ENCODE measurements at places on chromosomes 4 and X.

- DNase-seq = no peak
These were observed 73.0 kb upstream of the ACSL1 start for GRCh38 chr4:184898793-184899192.

DNA sequence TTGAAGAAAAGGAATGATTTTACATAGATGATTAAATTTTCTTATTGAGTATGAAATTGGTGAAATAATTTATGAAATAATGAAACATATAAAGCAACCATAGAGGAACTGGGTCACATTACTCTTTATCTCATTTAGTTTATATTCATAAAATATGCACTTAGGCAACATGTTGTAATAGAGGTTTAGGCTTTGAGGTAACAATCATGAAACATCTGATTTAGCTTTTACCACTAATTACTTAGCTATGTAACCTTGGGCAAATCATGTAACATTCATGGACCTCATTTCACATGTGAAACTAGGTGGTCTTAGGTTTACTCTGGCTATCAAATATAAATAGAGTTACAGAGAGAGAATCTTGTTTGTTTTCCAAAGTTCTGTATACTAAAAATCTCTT lies 54.5 kb upstream of the SMARCA5 start:
- DNase-seq = peak; percentile 9

DNA sequence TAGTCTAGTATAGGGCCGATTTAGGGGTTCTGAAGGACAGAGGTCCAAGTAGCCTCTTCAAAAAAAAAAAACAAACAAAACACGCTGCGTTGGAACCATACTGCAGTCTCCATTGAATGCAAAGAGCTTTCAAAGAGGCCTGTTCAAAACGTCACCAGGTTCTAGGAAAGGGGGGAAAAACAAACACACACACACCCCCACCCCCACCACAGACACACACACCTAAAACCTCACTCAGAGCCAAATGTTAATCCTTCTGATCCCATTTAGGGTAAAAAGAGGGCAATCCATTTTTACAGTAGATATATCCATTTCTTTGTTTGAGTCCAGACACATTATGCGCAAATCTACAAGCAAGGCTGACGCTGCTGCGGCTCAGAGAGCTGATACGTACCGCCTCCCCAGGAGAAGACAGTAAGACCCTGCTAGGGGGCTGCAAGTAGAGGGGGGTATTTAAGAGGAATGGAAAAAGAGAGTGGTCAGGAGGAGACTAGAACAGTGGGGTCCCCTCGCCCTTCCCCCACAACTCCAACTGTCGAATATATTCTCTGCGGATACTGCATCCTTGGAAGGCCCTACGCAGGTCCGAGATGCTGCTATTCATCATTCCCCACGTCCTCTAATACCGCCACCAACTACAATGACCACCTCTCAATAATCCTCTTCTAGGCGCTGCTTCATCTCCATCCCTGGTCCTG lies 1.3 kb downstream of the NKRF start:
- no peak for DNase-seq

- DNase-seq = peak; percentile 50
These were observed 32.1 kb upstream of the MSN start for GRCh38 chrX:65635378-65635777.

DNA sequence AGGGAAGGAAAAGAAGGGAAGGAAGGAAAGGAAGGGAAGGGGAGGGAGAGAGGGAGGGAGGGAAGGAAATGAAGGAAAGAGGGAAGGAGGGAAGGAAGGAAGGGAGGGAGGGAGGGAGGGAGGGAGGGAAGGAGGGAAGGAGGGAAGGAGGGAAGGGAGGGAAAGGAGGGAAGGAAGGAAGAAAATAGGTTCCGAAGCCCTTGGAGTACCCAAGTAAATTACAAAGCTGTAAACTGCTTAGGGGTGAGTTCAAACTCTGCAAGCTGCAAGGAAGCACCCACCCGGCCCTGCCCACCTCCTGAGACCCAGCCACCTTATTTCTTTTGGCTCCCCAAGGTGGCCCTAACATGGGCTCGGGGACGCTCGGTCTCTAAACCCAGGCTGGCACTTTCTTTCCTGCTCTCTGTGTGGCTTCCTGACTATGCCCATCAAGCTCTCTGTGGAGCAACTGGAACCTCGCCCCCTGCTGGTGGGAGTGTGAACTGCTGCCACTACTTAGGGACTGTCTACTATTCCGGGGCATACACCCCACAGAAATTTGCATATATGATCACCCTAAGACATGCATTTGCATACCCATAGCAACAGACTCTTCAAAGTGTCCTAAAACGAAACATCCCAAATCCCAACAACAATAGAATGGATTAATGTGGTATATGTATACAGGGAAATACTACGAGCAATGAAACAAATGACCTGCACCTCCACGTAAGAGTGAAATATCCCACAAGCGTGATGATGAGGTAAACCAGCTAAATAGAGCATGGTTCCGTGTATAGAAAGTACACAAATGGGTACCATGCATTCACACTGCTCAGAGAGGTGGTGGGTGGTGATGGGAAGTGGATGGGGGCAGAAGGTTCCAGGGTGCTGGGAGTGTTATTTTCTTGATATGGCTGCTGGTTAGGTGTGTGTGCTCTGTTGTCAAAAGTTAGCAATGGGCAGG lies 151.7 kb upstream of the TBL1X start:
- DNase-seq = no peak

GRCh38 chrX:122584981-122585380 lies 599.1 kb upstream of the GRIA3 start:
- DNase-seq = no peak

GRCh38 chr4:180518906-180519305 lies 1724.3 kb upstream of the TENM3 start:
- DNase-seq = no peak

DNA sequence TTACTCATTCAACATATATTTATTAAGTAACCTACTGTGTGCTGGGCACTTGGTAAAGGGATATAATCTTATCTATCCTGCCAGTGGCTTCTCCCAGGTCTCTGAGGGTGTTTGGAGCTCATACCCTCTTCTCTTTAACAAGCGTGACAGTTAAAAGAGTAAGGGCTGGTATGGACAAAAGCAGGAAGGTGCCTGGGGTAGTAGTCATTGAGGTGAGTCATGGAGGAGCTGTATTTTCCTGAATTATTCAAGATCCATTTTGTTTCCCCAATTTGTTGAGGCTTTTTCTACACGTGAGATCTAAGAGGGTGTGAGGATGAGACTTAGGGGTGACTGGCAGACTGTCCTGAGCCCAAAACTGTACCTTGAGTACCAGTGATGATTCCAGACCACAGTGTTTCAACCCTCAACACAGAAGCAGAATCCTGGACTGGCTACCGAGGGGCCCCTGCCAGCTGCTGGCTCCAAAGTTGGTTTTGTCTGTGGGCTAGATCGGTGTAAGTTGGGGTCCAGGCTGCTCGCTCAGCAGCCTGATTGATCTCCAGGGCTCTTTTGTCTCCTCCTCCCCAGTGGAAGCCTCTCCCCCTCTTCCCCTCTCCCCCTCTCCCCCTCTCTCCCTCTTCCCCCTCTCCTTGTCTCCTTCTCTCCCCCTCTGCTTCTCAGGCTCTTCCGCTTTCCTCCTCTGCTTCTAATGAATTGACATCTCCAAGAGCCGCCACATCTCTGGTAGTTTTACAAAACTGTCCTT lies at the start of gene DRP2:
TSS of gene DRP2 (plus strand) at position 671 of the 748 bp plus-strand sequence. CDS start 11,862 bp downstream, outside the sequence.
- no peak for DNase-seq

DNA sequence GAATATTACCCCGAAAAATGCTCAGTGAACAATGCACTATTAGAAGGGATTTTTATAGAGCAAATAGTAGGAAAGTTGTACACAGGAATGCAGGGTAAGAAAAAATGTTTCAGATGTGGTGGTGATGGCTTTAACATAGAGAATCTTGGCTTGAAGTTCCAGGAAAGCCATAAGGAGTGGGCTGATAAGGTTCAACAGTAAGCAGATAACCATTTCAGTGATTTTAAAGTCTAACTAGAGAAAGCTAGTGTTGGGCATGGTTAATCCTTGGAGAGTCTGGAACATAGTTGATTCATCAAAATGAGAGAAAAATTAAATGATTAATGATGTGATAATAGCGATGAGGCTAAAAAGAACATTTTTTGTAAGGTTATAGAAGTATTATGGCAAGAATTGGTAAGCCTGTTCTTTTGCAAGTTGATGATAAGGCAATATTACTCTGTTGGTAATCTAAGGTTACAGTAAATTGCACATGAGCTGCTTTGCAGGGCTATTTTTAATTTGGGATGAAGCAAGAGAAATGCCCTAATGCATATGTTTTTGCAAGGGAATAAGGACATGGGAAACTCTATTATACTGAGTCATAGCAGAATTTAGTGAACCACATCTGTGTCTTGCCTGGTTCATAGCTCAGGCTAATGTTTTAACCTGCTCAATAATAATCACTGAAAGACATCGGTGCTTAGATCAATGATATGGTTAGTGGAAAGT lies 44.3 kb downstream of the GALNTL6 start:
- DNase-seq = peak; percentile 26

GRCh38 chr4:2484993-2485392 lies 16.1 kb downstream of the RNF4 start:
- peak; percentile 65 for DNase-seq

DNA sequence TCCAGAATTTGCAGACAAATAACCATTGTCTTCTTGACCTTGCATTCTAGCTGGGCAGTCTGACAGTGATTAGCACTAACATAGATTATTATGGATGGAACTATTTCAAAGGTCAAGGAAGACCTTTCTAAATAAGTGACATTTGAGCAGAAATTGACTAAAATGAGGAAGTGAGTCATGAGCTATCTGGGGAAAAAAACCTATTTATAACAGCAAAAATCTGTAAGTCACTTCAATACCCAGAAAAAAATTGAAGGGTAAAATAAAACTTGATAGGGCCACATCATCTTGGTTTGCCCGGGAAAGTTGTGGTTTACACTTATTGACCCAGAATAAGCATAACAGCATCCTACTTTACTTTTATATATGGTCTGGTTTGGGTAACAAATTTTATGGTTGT lies 414.6 kb upstream of the HS3ST1 start:
- DNase-seq = no peak

DNA sequence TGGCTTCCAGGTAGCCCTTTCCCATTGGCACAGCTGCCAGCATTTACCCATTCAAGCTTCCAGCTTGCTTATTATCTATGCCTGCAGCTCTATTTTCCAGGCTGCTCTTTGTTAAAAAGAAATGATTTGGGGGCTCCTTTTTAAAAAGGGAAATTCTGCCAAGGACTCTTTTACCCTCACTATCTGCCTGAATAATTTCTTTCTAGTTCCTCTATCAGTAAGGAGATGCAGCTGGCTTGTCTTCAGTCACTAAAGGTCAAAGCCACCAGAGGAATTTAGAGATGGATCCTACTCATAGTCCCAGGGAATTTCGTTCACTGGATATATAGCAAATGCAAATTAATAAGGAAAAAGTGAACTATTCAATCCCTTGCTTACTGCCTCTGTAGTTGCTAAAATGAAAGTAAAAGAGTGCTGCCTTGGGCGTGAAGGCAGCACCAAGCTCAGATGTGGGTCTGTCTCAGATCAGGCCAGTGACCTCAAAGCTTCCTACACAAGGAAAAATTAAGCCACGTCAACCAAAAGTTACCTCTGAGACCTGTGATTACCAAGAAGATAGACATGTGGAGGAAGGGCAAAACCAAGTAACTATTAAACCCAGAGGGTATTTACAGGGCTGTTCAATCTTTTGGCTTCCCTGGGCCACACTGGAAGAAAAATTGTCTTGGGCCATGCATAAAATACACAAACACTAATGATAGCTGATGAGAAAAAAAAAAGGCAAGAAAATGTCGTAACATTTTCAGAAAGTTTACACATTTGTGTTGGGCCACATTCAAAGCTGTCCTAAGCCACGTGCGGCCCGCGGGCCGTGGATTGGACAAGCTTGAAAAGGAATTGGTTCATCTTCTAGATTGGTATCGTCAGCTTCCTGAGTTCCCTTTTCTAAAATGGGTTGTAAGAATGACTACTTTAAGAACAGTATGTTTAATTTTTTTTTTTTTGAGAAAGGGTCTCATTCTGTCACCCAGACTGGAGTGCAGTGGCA lies 5.3 kb downstream of the ARSF start:
- peak; percentile 3 for DNase-seq

- no peak for DNase-seq
These were observed 122.4 kb downstream of the LARP7 start for GRCh38 chr4:112759313-112759712.

DNA sequence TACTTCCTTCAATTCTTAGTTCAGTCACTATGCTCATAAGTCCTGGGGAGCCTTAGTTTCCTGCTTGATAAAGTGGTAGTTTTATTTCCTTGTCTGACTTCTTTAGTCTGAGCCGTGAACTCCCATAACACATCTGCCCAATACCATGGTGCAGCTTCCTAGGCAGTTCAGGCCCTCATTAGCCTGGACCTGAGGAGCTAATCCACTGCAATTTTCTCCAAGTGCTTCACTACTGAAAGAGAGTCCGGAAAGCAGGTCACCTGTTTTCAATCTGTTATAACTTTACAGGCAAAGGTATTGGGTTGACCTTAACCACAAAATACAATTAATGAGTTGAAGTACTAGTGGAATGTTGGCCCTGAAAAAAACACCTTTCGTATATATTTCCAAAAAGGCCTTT lies 245.4 kb upstream of the BOD1L1 start:
- no peak for DNase-seq

DNA sequence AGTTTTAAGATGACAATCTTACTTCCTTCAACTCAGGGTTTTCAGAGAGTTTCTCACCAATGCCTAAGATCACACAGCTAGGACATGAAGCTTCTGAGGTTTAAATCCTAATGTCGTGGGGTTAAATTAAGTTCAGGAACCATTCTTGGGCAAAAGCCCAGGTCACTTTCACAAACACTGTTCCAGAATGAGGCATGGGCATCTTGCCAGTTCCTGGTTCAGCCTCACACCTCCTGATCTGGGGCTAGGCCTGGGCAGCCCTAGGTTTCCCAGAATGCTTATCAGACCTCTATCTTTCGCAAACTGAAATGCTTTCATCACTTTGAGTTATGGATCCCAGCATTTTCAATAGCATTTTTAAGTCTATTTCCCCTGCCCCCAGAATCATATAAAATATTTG lies 224.8 kb upstream of the EDA2R start:
- DNase-seq = no peak
